ENCODE measurements at places on chromosomes 1 and 21.
A peak's percentile ranks its signal among the peaks of the same experiment; 100 is the strongest.

GRCh38 chr1:58884706-58885661 lies 101.1 kb upstream of the JUN start:
- DNase-seq, result no peak

DNA sequence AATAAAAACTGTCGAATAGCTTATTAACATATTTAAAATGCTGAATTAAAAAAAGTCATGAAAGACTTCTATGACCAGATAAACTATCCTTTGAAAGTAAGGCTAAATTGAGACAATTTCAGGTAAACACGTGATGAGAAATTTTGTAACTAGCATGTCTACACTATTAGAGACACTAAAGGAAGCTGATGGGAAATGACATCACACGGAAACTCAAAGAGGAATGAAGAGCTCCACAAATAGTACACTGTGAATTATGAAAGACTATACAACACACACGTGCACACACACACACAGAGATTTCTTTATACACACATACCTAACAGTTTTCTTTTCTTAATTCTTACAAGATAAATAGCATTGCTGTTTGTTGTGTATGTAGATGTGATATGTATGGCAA lies 70.9 kb upstream of the PLA2G4A start:
- no peak for DNase-seq

DNA sequence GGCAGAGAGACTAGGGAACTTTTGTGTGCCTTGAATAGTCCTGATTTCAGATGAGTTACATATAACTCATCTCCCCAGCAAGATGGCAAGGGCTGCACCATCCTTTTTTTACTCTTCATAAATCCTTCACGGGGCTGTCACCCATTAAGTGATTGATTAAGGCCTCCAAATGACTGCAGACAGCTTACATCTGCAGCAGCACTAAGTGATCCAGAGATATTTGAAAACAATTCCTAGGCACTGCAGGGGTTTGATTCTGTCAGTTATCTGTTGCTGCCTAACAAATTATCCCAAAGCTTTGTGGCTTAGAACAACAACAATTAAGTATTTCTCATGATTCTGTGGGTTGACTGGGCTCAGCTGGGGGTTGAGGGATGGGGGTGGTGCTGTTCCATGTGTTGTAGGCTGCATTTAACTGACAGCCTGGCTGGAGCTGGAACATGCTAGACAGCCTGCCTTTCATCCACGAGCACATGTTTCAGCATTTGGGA lies 19.3 kb downstream of the TEX38 start:
- no peak for DNase-seq

- no peak for DNase-seq
Observed at GRCh38 chr1:199780948-199781670, 246.4 kb upstream of the NR5A2 start.

DNA sequence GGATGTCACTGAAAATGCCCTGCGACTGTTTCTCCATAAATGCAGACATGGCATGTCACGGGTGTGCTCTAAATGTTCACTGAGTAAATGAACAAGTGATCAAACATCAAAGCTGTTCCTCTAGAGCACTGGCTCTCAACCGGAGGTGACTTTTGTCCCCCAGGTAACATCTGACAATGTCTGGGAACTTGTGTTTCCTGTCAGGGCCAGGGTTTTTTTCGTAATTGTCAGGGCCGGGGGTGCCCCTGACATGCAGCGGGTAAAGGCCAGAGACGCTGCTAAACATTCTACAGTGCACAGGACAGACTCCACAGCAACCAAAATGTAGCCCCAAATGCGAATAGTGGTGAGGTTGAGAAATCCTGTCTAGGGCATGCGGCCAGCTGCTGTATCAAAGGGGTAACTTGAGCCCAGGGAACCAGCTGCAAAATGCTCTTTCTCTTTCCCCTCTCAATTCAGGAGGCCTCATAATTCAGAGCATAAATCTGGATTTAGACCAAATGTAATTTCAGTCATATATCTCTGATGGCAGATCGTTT lies 2.0 kb downstream of the ALDH4A1 start:
- DNase-seq, result no peak

DNA sequence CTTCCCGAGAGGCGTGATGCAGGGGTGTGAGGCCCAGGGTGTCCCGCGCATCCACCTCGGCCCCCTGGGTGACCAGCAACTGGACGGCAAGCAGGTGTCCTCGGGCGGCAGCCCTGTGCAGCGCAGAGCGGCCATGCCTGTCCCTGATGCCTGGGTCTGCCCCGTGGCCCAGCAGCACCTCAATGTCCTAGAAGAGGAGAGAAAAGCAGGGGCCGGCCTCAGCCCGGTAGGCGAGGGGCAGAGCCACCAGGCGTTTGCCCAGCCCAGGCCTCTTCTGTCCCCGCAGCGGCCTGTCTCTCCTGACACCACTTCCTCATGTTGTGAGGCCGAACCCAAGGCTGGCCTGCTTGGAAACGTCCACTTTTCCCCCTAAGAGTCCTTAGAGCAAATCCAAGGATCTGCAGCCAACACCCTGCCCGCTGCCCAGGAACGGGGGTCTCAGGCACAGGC lies 1.7 kb downstream of the ANKRD65 start:
- no peak for DNase-seq

DNA sequence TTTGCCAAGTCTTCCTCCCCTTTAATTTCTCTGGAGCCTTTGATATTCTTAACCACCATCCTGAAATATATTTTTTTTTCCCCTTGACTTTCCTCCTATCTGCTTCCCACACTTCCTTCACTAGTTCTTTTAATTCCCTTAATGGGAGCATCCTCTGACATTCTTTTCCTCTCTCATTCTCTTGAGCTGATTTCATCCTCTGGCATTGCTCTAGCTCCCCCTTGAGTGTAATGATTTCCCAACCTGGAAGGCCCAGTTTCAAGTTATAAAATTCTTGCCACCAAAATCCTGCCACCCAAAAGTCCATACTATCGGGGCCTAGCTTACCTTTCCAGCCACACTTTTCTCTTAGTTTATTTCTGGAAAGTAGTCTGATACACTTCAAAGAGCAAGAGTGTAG lies 39.5 kb upstream of the UBE2U start:
- DNase-seq, result no peak

DNA sequence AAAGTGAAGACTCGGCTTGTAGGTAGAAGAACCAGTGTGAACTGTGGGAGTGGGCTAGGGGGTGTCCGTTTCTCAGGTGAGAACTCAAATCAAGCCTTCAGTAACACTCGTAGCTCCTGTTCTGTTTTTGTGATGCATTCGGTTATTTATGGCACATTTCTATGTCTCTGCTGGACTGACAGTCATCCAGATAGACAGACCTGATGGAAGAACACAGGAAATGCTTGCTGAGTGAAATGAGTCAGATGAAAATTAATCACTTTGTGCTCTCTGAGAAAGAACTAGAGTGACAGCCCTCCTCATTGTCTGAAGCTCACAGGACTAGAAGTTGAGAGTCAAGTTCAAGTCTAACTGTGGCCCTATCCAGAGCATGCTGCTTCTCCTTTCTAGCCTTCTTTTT lies 360.1 kb upstream of the PLXNA2 start:
- DNase-seq, result no peak

DNA sequence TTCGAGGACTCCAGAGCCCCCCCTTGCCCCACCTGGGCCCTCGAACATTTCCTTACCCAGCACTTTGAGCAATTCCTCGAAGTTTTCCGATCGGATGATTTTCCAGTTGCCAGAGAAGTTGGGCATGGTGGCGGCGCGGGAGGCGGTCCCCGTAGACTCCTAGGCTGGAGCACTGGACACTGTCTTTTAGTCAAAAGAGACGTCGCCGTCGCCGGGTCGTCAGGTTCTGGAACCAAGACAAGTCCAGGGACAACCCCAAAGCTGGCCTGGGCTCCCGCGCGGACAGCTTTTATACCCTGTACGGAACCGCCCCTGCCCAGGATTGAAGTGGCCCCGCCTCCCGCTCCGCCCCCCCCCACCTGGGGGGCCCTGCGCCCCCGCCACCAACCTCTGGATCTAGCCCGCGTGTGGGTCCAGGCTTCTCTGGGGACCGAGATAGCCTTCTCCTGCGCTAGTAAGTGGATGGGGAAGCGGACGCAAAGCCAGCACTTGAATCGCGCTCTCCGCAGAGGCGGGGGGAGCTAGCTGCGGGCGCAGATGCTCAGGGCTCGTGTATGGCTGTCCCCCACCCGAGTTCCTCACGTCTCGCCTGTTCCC lies at the start of gene CRABP2:
Gene CRABP2, minus strand, starts transcription at position 263 of the 597 bp plus-strand sequence. Its CDS starts 137 bp downstream, at position 126.
- DNase-seq, result peak; percentile 26

DNA sequence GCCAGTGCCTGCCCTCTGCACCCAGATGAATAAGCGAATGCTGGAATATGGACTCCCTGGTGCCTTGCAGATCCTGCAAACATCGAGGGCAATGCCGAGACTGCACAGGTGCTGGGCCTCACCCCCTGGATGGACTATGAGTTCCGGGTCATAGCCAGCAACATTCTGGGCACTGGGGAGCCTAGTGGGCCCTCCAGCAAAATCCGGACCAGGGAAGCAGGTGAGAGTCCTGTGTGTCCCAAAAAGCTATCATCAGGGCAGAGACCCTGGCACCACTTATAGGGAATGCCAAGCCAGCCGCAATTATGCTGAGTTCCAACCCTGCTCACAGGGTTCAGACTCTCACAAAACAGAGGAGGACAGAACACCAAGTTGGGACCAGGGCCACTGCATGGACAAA lies 17.2 kb downstream of the TMEM81 start:
- no peak for DNase-seq

DNA sequence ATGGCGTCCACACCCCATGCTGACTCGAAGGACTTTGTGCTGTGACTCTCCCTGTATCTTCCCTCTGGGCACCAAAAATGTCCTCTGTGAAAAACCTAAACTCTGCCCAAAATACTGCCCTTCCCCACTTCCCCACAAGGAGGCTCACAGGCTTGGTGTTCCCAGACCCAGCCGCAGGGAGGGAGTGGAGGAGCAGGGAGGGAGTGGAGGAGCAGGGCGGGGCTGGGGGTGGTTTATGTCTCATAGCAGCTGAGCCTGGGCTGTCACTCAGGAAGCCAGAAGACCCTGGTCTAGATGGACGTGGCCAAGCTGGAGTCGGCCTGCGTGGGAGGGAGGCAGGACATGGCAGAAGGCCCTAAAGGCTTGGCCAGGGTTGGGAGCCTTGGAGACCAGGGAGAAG lies 461.7 kb downstream of the PTPRU start:
- no peak for DNase-seq

DNA sequence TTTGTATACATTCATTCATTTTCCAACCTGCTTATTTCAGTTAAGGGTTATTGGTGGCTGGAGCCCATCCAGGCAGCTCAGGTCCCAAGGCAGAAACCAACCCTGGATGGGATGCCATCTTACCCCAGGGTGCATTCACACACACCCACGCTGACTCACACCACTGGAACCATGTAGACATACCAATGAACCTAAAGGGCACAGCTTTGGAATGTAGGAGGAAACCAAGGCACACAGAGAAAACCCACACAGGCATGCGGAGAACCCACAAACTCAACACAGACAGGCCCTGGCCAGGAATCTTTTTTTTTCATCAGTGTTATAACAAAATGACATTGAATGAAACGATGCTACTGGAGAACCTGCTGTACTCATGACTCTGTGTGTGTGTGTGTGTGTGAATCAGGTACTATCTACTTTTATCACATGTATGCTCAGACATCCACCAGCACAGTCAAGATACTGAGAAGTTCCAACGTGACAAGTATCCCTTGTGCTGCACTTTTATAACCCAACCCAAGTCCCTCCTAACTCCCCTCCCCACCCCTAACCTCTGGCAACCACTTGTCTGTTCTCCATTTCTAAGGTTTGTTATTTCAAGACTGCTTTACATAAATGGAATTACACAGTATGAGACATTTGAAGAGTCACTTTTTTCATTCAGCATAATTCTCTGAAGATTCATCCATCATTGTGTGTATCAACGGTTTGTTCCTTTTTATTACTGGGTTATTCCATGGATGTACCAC lies 286.8 kb upstream of the PLD5 start:
- no peak for DNase-seq

GRCh38 chr1:167077128-167077867 lies 12.9 kb downstream of the GPA33 start:
- DNase-seq, result no peak

- DNase-seq, result no peak
Observed at GRCh38 chr21:43188181-43188580, 19.4 kb downstream of the CRYAA start.

- DNase-seq, result no peak
Observed at GRCh38 chr1:247854899-247855545, 2.0 kb upstream of the TRIM58 start.

GRCh38 chr1:204043680-204044079 lies 29.2 kb upstream of the SOX13 start:
- DNase-seq, result no peak

- no peak for DNase-seq
Observed at GRCh38 chr1:93690921-93691789, 9.5 kb upstream of the BCAR3 start.

DNA sequence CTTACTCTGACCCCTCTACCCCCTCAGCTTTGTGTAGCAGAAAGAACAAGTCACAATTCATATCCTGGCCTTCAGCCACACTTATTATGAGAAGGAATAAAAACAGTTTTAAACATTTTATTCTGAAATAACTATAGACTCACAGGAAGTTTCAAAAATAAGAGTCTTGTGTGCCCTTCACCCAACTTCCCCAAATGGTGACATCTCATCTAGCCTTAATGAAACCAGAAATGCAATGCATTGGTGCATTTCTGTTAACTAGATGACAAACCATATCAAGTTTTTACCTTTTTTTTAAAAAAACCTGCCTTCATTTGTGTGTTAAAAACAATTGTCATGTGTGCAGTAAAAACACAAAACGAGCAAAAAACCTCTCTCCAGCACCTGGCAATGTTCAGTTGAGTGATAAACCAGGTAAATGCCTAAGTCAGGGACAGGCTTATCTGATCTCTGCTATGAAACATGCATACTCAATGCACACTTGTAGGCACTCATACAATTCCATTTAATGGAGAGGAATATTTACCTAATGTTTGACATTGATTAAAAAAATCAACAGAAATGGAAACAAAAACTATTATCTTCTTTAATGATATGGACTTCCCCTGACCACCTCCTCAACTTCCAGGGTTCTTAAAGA lies 51.5 kb downstream of the SH3BGR start:
- no peak for DNase-seq

- DNase-seq, result peak; percentile 35
Observed at GRCh38 chr1:161139766-161140165, 7.3 kb upstream of the DEDD start.

DNA sequence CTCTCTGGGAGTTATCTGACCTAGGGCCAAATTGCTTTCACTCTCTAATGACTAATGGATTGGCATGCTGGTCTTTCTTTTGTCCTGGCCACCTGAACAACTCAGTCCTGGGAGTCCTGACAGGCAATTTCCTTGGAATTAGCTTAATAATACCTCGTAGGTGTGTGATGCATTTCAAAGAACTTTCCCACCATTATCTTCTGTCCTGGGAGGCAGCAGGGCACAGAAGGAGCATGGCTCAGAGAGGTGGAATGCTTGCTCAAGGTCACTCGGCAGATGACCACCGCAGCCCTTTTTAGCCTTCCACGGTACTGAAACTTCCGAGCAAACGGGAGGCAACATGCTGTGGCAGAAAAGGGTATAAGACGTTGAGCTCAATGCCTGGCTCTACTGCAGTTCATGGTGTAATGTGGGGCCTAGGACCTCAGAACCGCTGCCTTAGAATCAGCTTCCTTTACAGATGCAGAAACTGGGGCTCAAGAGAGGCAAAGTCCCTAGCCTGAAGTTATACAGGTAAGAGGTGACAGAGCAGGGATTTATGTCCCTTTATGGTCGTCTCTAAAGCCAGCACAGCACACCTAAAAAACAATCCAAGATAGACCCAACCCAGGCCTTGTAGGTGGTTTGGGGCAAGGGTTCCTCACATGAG lies 3.2 kb downstream of the ID3 start:
- DNase-seq, result no peak

All from effector CD4-positive, alpha-beta T cell (primary cell).